ENCODE measurements at places on chromosomes 3 and 15.

DNA sequence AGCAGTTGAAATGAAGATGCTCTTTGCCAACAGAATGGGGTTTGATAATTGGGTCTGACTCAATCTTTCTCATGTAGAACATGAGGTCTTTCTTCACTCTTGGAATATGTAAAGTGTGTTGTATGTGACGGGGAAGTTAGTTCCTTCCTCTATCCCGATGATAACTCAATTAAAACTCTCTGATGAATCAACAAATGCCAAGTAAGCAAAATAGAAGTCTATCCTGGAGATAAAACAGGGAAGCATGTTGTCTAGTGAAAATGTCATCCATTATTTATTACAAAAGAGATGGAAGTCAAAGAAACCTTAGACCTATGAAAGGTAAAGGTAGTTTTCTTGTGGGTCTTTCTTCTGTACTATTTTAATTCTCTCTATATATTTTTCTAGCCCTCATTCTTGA, 274.2 kb upstream of the ARRDC4 start:
- DNase-seq: no peak

- DNase-seq: no peak
Observed at GRCh38 chr15:73139744-73140553, 87.7 kb downstream of the NEO1 start.

DNA sequence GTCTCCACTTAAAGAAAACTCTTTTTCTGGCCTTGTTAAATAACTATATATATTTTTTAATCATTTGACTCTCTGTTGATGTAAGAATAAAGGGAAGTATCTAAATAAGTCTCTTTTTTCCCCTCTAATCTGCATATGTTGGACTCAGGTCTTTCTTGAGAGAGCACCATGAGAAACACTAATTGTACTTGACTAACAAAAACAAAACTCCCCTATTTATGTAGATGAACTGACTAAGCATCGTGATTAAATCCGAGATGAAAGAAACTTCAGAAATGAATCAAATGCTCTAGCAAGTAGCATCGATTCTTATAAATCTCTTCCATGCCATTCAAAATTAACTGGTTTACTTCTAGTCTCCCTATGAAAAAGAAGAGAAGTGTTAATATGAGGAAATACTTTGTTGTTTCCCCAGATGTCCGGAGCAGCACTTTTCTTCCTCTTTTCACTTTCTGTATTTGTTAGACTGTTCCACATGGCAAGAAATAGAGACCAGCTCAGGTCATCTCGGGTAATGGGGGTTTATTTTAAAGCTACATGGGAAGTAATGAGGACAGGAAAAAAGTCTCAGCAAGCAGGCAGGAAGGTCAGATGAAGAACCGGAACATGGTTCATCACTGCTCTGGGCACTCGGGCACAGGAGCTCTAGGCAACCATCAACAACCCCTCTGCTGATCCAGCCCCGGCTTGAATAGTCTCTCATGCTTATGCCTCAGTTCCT, 288.3 kb downstream of the CNTN6 start:
- DNase-seq: no peak

DNA sequence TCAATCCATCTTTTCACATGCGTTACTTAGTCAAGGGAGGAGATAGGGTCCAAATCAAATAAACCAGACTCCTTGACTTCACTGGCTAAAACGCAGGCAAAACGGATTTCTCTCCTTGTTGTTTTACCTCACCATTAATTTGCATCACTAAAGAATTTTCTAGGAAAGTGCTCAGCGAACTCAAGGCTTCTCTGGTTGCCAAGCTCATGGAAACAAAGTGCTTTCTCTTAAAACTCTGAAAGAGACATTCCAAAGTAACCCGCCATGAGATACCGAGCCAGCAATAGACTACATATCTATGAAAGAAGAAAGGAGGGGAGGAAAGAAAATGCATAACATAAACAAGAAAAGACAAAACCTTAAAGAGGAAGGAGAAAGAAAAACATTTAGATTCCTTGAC, 211.7 kb upstream of the WNT5A start:
- DNase-seq: peak; percentile 26

- no peak for DNase-seq
Observed at GRCh38 chr15:68275165-68275746, 2.3 kb upstream of the FEM1B start.

DNA sequence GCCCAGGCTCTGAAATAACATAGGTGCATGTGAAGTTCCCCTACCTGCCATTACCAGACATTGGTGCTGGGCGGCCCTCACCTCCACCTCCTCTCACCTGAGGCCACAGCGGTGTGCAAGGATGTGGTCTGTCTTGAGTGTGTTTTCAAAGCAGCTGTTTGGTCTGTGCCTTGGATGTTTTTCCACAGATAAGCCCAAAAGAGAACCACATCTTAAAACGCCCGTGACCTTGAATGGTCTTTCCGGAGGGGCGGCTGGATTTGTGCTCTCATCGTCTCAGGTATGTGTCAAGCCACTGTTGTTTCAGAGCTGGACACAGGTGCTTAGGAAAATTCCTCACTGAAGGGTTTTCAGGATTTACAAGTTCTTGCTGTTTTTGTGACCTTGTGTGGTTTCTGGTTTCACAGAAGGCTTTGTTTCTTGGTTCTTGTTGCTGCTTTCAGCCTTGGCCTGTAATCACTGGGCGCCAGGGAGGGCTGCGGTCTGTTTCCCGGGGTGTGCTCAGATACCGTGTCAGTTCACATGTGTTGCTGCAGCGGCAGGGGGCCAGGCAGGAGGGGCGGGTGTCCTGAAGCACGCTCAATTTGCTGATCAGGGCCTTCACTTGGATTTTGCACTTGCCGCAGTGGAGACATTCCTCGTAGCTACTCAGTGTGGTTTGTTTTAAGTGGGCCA, 128.4 kb downstream of the IGF1R start:
- DNase-seq: no peak

GRCh38 chr3:30500666-30501399, 105.6 kb upstream of the TGFBR2 start:
- no peak for DNase-seq

- no peak for DNase-seq
Observed at GRCh38 chr15:43007551-43007950, 87.0 kb upstream of the TTBK2 start.

DNA sequence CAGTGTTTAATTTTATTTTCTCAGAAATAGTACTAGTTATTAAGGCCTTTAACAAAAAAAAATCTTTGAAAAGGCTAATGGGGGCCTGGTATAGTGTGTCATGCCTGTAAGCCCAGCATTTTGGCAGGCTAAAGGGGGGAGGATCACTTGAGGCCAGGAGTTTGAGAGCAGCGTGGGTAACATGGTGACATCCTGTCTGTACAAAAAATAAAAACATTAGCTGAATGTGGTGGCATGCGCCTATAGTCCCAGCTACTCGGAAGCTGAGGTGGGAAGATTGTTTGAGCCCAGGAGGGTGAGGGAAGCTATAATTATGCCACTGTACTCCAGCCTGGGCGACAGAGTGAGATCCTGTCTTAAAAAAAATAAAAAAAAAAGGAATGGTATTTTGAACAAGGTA, 61.9 kb downstream of the TRAK1 start:
- DNase-seq: no peak

GRCh38 chr3:63934041-63934866, 22.1 kb upstream of the SCAANT1 start:
- DNase-seq: peak; percentile 70

- peak; percentile 27 for DNase-seq
Observed at GRCh38 chr15:34436126-34436955, 1.3 kb downstream of the GOLGA8A start.

GRCh38 chr3:191296041-191296541, 33.1 kb upstream of the CCDC50 start:
- no peak for DNase-seq

DNA sequence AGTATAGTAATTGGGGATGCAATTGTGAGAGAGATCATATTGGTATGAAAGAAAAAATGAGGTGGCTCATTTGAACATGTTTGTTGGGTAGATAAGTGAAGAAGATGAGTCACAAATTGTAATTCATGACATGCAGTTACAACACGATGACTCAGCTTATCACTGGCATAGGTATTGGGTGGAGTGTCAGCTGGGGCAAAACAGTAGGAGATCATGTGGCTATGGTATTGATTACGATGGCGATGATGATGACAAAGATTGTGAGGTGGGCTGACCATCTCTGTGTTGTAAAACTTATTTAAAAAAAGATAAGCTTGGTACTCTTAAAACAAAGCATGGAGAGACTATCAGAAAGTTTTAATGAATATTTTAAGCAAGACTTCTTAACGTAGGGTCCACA, 11.6 kb upstream of the DPH6 start:
- DNase-seq: no peak

GRCh38 chr3:172167892-172168648, 128.7 kb downstream of the FNDC3B start:
- no peak for DNase-seq

DNA sequence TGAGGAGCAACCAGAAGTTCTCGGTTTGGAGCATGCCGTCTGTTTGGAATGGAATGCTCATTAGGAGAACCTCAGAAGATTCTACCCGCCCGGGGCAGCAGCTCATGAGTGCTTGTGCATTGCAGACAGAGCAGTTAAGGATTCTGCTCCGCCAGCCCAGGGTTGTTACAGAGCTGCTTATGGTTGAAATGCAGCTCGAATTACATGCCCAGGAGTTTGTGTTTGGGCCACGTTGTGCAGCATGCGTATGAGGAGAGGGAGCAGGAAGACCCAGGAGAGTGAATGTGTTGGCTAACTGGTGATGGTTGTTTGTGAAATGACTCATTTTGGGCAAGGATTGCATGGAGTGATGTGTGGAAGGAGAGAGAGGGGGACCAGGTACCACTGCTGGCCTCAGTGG, 9.0 kb downstream of the FGD5 start:
- no peak for DNase-seq

GRCh38 chr3:162348912-162349311, 852.3 kb downstream of the OTOL1 start:
- DNase-seq: no peak

DNA sequence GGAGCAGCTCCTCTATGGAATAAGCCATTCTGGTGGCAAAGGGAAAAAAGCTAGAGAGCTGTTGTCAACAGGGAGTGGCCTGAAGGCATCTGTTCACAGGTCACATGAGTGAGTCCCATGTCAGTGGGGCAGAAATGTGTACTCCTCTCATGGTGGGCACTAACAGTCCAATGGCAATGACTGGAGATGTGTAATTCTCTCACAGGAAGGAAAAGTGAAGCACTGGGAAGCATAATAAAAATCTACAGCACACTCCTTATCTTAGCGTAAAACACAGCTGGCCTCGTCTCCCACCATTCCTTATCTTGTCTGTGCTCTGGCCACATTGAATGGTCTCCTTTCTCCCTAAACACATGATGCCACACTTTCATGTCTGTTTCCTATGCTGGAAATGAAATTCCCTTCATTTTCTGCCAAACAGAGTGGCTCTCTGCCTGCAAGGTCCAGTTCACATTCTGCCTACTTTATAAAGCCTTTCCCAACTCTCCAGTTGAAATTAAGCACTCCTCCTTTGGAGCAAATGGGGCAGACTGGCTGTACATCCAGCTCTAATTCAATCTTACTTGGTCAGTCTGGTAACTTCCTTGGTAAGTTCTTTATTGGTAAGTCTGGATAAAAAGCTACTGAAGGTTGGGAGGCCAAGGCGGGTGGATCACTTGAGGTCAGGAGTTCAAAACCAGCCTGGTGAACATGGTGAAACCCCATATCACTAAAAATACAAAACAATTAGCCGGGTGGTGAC, 139.8 kb downstream of the RPL22L1 start:
- DNase-seq: no peak

GRCh38 chr15:52804526-52805081, 14.5 kb upstream of the ONECUT1 start:
- DNase-seq: peak; percentile 57

- DNase-seq: no peak
Observed at GRCh38 chr15:56929399-56929798, 11.0 kb downstream of the TCF12 start.

GRCh38 chr3:11532931-11533391, 110.8 kb downstream of the VGLL4 start:
- DNase-seq: no peak

GRCh38 chr15:43169888-43170287, 15.3 kb upstream of the CCNDBP1 start:
- no peak for DNase-seq

- DNase-seq: no peak
Observed at GRCh38 chr3:159982442-159982974, 6.1 kb upstream of the IL12A start.

DNA sequence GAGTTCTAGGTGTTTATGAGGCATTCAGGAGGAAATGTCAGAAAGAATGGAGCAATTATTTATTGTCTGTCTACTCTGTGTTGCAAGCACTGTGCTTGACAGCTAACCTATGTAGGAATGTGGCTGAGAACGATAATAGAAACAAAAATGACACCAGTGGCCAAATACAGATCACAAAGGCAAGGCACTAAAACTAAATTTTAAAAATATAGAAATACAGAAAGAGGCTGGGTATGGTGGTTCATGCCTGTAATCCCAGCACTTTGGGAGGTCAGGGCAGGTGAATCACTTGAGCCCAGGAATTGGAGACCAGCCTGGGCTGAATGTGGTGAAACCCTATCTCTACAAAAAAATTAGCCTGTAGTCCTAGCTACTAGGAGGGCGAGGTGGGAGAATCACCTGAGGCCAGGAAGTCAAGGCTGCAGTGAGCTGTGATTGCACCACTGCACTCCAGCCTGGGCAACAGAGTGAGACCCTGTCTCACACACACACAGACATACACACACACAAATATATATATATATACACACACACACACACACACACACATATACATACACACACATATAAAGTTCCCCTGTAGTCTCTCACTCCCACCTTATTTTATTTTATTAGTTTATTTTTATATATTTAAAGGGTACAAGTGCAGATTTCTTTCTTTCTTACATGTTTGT, 6.0 kb downstream of the PRKCI start:
- no peak for DNase-seq

DNA sequence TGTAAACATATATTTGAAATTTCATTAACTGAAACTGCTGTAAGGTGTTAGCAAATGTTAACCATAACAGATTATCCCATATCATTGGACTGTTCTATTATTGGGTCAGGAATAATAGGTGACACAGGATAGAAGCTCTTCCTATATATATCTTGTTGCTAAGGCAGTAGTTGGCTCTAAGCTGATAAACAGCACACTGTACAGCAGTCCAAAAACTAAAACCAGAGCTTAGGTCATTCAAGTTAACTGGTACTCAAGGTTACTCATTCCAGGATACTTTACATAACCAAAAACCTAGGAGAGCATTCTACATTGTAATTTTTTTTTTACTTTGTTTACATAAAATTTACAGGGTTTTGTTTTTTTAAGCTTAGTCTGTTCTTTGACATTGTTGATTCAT, 8.9 kb downstream of the DNAJC19 start:
- DNase-seq: no peak

- DNase-seq: no peak
Observed at GRCh38 chr3:118000219-118000618, 1034.4 kb downstream of the IGSF11 start.

- no peak for DNase-seq
Observed at GRCh38 chr3:143720381-143720780, 127.9 kb downstream of the SLC9A9 start.

DNA sequence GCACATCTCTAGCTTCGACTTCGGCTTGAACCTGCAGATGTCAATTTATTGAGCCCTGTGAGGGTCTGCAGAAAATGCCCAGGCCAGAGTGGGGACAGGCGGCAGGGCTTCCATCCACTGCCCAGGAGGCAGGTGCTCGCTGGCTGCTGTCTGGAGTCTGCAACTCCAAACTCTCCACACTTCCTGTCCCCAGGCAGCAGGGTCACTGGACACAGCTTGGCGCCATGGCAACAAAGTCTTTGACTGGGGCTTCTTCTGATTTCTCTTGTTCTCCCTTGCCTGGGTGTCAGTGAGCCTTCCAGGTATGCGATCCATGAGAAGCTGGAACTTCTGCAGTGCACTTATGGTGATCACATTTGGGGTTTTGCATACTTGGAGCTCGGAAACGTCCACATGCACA, 33.5 kb downstream of the SV2B start:
- DNase-seq: peak; percentile 61

GRCh38 chr15:99981839-99982658, 248.8 kb upstream of the LYSMD4 start:
- DNase-seq: peak; percentile 40
